ENCODE measurements at places on chromosomes 1 and 21.

GRCh38 chr1:19372602-19373001, 60.5 kb downstream of the SLC66A1 start:
- DNase-seq = no peak

DNA sequence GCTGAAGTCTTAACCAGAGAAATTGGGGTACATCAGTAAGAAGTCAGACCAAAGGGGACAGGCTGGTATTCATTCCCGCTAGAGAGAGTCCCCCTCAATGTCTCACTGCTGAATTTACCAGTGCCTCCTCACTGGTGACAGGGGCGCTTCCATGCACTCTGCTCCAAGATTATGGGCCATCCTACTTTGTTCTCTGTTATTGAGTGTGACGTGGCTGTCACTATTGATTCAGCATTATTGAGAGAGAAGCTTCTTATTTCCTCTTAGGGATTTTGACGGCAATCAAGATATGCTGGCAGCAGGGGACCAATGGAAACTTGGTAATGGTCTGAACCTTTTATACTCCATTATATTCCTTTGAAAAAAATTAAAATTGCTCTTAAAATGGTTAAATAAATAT, 118.6 kb downstream of the SYF2 start:
- DNase-seq = no peak

- DNase-seq = no peak
These were observed 25.4 kb downstream of the INTS7 start for GRCh38 chr1:212010004-212010403.

GRCh38 chr1:152801333-152801732, 4.8 kb downstream of the LCE1D start:
- no peak for DNase-seq

DNA sequence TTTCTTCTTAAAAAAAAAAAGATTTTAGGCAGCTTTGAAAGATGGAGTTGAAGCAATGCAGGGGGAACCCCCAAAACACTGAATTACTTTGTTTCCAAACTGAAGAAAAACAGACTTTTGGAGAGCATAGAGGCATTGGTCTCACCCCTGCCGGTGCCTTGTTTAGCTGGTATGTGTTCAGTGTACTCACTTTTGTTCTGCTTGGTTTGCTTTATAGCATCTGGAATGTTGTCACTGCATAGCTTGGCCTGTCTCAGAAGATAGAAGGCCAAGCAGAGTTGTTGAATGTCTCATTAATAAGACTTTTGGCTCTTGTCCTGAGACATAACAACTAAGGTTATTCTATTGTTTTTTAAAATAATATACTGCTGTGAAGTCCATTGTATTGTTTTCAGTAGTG, 6.9 kb downstream of the THRAP3 start:
- no peak for DNase-seq

DNA sequence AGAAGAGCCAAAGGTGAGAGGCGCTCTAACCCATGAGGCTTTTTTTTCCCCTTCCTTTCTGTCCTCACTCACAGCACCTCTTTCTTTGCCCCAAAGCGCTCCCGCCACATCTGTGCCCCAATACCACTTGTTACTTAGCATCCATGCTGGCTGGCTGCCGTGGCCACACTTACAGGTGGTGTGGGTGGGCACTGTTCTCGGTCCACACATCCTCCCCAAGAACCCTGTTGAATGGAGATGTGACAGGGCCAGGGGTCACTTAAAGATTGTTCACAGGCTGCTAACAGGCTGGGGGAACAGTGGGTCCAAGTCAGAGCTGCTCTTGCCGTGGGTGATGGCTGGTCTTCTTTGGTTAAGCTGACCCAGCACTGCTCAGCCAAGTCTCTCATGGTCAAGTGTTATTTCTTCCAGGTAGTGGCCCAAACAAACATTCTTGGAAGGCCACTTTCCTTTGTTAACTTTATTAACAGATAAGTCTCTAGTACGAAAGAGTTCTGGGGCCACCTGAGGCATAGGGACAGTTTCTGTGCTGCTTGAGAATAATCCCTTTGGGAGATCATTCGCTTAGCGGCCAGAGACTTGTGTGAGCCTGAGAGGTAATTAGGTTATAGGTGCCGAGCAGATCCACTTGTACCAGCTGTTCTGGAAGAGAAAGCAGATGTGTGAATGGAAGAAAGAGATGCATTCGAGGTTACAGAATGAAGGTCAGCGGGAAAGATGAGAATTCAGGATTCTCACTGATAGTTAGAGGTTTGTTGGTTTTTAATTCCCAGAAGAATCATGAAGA, 62.6 kb upstream of the IRF2BP2 start:
- peak; percentile 96 for DNase-seq

GRCh38 chr1:25568834-25569596, 25.6 kb downstream of the LDLRAP1 start:
- no peak for DNase-seq

DNA sequence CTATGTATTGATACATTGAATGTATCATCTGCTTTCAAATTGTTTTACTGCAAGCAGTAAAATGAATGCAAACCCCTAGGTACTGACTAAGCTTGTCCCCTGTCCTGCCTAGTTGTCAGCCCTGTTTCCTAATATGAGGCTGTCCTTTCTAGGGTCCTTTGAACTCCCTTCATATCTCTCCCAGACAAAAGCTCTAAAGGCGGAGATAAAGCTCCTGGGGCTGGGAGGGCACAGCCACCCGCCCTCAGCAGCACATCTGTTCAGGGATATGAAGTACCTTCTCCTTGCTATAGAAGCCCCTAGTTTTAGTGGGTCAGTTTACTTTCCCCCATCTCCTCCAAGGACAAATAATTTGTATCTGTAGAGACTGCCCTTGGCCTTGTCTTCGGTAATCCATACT, 93.1 kb upstream of the ETS2 start:
- DNase-seq = no peak

DNA sequence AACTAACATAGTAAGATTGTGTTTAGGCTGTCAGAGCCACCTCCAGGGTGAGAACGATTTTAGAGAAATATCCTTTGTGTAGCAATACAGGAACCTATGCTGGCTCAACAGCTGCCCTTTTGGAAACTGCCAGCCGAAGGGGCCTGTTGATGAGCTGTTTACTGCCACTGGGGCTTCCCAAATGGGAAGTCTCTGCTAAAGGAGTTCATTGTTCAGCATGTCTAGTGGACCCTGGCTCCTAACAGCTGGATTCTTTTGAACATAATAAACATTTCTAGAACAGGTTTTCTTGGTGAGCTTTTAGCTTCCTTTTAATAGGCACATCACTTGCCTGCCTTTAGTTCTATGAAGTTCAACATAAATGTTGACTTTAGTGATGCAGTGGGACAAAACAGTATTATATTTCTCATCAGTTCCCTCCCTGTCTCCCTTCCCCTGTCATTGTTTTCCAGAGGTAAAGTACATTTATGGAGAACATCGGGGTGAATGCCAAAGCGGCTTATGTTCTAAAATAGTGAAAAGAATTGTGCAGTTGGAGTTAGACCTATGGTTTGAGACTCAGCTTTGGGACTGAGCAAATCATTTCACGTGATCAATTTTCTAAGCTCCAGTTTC, 57.4 kb downstream of the UCK2 start:
- DNase-seq = no peak

GRCh38 chr1:170494369-170494768, 37.6 kb upstream of the GORAB start:
- DNase-seq = no peak

GRCh38 chr1:54998677-54999076, at the start of gene BSND:
Gene BSND, plus strand, starts transcription at chr1:54998933. Its CDS starts 254 bp downstream, at chr1:54999187.
- DNase-seq = no peak

DNA sequence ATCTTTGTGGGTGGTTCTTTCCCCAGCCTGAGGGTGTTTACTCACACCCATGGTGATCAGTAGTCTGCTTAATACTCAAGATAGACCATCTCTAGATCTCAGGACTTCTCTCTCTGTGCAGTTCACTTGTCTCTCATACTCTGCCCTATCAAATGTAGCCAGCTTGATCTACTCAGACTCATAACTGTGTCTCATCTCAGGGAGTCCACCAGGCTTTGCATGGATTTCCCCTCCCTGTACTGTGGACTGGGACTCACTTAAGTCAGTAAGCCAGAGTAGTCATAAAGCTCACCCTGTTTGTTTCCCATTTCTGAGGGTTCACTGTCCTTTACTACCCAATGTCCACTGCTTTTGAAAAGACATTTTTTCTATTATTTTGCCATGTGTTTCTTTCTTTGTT, 41.8 kb downstream of the LYPLAL1 start:
- DNase-seq = no peak

- DNase-seq = no peak
These were observed 86.8 kb downstream of the KIF26B start for GRCh38 chr1:245241526-245242130.
